ENCODE measurements at places on chromosomes 4 and X.

GRCh38 chr4:37641886-37642849 lies 44.0 kb downstream of the RELL1 start:
- no peak for DNase-seq

DNA sequence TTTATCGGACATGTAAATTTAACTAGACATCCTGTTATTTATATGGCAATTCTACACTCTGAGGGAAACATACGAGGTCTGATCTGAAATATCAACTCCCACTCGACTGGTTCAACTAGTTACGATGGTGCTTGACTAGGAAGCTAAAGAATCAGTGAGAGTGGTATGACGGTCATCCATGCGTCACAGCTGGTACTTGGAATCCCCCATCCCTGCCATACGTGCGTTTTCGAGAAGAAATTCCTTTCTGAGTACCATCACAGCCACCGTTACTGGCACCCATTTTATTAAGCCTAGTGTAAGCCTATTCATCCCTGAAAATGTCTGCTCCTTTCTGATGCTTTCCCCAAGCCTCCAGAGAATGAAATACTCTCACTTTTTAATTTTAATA lies 695 bp upstream of the PIGA start:
- DNase-seq = no peak

DNA sequence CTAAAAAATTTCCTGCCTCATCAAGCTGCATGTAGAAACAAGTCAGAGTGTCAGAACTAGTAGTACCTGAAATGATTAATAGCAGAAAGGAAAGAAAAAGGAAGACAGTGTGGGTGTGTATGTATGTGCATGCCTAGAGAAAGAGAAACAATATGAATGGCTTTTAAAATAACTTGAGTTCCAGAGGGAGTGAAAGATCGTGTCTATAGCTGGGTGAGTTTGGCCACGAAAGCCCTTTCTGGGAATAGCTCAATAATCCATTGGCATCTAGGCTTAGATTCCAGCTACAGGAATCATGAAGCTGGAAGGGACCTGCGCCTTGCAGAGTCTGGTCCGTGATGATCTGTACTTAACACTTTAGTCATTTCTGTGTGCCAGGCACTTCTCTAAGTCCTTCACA lies 195.6 kb downstream of the RAPGEF2 start:
- DNase-seq = no peak

DNA sequence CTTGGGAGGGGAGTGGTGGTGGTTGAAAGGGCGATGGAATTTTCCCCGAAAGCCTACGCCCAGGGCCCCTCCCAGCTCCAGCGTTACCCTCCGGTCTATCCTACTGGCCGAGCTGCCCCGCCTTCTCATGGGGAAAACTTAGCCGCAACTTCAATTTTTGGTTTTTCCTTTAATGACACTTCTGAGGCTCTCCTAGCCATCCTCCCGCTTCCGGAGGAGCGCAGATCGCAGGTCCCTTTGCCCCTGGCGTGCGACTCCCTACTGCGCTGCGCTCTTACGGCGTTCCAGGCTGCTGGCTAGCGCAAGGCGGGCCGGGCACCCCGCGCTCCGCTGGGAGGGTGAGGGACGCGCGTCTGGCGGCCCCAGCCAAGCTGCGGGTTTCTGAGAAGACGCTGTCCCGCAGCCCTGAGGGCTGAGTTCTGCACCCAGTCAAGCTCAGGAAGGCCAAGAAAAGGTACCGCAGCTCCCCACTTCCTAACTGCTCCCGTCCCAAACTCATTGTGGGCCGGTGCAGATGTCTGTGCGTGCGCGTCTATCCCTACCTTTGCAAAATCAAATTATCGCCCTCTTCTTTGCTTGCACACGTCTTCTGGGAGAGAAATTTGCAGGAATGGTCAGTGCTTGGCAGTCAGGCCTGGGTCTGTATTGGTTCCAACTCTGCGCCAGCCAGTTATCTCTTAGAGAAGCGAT lies 533 bp downstream of the IL15 start:
- DNase-seq = no peak

DNA sequence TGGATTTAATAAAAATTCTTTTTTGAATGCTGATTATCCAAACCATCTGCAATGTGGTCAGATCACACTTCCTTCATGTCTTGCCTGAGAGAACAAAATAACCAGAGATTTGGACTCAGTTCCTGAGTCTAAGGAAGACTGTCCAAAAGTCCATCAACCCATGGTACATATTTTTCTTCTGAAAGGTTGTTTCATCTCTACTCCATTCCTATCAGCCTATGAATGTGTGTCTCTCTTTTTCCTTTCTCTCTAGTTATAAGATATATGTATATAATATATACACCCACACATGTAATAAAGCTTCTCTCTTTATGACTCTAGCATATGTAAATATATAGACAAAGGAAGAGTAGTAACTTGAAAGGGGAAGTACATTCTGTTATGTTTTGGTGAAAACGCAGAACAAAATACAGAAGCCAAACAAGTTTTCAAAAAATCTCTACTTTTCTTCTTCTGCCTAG lies 226.9 kb downstream of the ARHGAP24 start:
- DNase-seq = no peak

GRCh38 chr4:24369507-24370029 lies 214.8 kb downstream of the DHX15 start:
- DNase-seq = no peak

GRCh38 chrX:134776342-134776741 lies 118.1 kb upstream of the PLAC1 start:
- DNase-seq = no peak

GRCh38 chr4:185849664-185850550 lies 37.9 kb upstream of the SORBS2 start:
- no peak for DNase-seq

DNA sequence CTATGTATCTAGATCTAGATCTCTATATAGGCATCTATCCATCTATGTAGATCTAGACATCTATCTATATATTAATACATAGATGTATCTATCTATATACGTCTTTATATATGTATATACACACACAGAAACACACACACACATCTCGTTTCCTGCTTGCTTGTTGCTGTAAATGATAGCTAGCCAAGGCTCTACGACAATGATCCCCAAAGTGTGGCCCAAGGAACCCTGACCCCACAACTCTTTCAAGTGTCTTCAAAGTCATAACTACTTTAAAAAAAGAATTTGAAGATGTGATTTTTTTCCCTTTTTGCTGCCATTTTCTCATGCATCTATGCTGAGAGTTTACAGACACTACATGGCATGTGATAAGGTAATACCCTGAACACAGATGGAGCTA lies 28.8 kb downstream of the GYG2 start:
- no peak for DNase-seq

GRCh38 chr4:32117693-32118092 lies 1397.5 kb downstream of the PCDH7 start:
- no peak for DNase-seq

GRCh38 chr4:68576272-68577125 lies at the start of gene UGT2B17:
UGT2B17 (minus strand) TSS chr4:68576322; CDS start chr4:68568484, 7,838 bp downstream.
- no peak for DNase-seq

DNA sequence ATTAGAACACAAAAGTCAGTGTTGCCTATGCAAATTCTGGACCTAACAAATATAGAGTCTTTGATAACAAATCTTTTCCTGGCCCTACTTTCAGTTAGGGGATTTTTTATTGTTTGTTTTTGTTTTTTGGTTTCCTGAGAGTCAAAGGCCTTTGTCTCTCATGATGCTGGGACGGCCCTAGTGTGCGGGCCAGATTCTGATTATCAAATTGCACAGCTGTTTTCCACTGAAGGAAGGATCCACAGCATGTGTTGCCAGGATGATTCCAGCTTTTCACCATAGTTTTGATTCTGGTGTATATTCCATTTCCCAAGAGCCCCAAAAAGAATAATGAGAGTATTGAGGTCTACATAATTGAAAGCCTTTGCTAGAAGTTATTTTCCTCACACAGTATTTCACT lies 248.2 kb downstream of the CAMK2D start:
- DNase-seq = no peak

DNA sequence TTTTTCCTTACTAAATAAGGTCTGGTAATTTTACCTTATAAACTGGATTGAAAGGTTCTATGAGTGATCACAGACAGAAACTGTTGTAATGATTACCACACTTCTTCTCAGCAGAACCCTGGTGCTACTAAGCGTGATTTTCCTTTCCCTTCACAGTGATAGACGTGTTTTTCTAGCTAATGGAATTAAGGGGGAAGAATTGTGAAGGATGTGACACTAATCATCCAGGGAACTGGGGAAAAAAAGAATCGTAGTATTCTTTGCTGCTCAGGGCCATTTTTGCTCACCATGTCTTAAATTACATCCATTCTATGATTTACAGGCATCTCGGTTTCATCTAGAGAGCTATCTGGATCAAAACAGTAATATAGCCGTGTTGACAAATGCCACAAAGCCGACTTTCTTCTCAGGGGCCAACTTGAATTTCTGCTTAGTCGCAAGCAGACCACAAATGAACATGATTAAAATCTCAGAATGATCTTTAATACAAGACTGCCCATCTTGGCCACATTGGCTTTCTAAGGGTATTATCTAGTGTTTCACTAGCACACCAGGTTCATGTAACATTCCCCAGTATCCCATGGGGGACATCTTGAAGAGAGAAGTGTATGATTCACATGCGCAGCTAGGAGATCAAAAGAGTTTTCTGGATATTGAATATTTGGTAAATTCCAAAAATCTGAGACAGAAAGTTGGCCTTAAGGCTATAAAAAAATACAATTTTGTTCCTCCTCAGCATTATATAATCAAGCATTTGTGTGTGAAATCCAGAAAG lies 154.0 kb downstream of the UGT8 start:
- no peak for DNase-seq

DNA sequence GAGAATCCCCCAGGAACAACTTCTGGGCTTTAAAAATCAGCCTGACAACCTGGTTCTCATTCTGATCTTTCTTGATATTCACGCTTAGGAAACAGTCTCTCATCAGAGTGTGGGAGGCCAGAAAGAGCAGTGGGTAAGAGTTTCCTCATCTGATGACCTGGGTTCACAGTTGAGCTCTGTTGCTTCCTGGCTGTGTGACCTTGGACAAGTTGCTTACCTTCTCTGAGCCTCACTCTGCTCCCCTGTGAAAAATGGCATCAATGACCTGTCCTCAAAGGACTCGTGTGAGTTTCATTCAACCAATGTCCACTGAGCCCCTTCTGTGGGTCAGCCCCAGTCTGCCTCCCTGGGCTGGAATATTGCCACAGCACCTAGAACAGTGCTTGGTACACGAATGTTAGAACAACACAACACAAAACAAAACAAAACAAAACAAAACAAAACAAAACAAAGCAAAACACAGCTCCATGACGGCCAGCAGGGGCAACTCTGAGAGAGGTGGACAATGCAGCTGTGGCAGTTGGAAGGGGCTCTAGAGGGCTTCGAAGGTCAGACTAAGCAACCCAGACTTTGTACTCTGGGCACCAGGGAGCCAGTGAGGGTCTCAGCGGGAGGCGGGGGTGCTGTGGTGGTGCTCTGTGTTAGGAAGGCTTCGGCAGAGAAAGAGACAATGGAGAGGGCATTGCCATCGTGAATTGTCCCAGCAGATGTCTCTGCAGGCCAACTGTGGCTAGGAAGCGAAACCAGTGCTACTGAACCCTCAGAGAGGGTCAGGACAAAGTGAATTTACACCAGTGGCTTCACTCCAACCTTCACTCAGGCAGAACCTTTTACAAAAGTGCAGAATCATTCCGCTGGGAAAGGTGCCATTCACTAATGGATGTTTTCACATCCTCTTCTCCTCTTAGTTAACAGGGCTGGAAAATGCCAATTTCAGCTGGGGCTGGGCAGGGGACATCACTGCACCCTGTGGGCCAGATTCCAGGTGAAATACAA lies 14.3 kb upstream of the C4orf50 start:
- DNase-seq = no peak

DNA sequence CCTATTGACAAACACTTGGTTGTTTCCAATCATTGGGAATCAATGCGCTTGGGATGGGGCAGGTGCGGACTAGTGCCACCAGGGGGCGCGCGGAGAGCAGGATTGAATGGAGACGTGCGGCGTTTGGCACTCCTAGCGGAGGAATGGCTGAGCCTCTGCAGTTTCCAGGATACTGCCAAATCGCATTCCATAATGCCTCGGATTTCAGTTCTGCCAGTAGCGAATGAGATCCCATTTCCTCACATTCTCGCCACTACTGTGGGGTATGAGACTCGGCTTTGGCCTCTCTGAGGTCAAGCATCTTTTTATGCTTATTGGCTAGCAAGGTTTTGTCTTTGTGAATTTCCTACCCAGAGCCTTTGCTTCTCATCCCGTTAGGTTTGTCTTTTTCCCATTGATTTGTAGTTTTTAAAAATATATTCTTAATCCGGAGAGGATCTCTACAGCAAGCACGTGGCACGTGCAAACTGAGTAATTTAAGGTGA lies 28.7 kb downstream of the CLDN34 start:
- DNase-seq = peak; percentile 34

DNA sequence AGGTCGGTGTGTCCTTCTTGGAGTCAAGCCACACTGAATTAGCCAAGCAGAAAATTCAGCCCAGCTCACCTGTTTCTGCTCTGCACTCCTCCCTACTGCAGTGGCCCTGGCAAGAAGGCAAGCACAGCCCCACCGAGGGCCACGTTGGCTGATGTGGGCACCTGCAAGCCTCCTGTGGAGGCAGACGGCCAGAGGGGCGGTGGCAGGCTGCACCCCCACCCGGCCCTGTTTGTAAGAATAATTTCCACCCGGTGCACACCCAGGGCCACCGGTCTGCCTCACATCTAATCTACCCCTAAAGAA lies 18.8 kb downstream of the PPP2R2C start:
- no peak for DNase-seq

- DNase-seq = no peak
Measured at GRCh38 chrX:1140236-1140681, 72.2 kb downstream of the CRLF2 start.

DNA sequence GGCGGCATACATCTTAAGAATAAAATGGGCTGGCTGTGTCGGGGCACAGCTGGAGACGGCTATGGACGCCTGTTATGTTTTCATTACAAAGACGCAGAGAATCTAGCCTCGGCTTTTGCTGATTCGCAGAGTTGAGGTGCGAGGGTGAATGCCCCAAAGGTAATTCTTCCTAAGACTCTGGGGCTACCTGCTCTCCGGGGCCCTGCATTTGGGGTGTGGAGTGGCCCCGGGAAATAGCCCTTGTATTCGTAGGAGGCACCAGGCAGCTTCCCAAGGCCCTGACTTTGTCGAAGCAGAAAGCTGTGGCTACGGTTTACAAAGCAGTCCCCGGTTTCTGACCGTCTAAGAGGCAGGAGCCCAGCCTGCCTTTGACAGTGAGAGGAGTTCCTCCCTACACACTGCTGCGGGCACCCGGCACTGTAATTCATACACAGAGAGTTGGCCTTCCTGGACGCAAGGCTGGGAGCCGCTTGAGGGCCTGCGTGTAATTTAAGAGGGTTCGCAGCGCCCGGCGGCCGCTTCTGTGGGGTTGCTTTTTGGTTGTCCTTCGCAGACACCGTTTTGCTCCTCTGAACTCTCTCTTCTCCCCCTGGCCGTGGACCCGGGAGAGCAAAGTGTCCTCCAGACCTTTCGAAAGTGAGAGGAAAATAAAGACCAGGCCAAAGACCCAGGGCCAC lies 1.9 kb downstream of the SHOX start:
- no peak for DNase-seq

GRCh38 chr4:8503801-8504200 lies 63.2 kb downstream of the TRMT44 start:
- DNase-seq = no peak

All from activated naive CD8-positive, alpha-beta T cell treated with anti-CD3 and anti-CD28 coated beads, Interleukin-2, amount 50 U/mL, for 16 hours (primary cell).